ENCODE measurements at places on chromosomes 2 and 18.
A peak's percentile ranks its signal among the peaks of the same experiment; 100 is the strongest.

GRCh38 chr18:23936381-23936958 is 78.1 kb upstream of the TTC39C start:
- DNase-seq, result no peak

GRCh38 chr18:26579941-26580618 is 31.7 kb upstream of the KCTD1 start:
- no peak for DNase-seq

DNA sequence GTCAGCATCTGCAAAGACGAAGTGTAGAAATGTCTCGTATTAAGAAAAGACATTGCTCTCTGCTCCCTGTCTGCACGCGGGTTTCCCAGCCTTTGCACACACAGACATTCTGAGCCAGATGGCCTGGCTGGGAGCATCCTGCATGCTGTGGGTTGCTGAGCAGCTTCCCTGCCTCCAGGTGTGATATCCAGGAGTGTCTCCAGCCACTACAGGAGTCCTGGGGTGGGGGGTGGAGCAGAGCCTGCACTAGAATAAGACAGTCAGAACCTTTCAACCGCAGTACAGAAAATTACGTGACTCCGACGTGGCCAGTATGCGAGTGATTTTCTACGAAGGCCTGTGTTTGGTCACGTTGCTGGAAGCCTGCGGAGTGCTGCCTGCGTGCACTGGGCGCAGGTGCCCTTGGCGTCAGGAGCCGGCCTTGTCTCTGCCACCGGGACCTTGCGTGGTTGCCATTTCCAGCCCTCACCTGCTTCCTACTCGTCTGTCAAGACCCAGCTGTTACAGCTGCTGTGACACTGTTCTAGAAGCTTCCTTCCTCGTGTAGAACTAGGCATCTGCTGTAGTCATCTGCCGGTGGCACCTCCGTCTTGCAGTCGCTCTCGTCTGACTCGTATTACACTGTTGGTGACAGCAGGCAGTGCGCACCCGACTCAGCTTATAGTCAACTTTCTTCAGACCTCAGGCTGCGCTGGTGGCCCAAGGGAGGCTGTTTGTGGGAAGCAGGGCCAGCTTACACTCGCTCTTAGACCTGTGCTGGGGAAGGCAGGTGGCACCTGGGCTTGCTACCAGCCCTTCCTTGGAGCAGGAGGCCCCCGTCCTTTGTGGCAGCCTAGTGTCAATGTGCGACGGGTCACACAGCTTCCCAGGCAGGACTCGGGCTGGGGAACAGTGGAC is 11.2 kb downstream of the CTDP1 start:
- no peak for DNase-seq

GRCh38 chr18:9825571-9826073 is 60.2 kb upstream of the TXNDC2 start:
- peak; percentile 6 for DNase-seq

- no peak for DNase-seq
Measured at GRCh38 chr2:227942965-227943364, 71.5 kb downstream of the DAW1 start.

DNA sequence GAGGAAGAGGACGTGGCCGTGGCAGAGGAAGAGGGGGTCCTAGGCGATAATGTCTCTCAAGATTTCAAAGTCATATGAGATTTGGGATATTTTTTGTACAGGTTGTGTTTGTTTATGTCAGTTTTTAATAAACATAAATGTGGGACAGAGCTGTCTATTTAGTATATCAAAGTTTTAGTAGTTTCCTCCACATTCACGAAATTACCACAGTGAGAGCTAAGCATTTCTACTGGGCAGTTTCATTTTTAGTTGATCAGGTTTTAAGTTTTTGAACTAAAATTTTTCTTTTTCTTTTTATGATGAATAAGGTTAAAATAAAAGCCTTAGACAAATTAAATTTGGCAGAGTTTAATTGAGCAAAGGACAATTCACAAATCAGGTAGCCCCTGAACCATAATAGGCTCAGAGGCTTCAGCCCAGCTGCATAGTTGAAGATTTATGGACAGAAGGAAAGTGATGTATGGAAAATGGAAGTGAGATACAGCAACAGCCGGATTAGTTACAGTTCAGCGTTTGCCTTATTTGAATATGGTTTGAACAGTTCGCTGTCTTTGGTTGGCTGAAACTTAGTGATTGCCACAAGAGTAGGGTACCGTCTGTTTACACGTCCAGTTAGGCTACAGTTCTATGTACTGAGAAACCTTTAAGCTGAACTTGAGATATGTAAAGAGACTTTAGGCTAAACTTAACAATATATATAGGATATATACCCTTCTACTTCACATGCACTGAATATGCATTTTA is 17.1 kb downstream of the SNRPD1 start:
- DNase-seq, result no peak

- no peak for DNase-seq
Measured at GRCh38 chr2:84613082-84613481, 96.8 kb downstream of the DNAH6 start.

DNA sequence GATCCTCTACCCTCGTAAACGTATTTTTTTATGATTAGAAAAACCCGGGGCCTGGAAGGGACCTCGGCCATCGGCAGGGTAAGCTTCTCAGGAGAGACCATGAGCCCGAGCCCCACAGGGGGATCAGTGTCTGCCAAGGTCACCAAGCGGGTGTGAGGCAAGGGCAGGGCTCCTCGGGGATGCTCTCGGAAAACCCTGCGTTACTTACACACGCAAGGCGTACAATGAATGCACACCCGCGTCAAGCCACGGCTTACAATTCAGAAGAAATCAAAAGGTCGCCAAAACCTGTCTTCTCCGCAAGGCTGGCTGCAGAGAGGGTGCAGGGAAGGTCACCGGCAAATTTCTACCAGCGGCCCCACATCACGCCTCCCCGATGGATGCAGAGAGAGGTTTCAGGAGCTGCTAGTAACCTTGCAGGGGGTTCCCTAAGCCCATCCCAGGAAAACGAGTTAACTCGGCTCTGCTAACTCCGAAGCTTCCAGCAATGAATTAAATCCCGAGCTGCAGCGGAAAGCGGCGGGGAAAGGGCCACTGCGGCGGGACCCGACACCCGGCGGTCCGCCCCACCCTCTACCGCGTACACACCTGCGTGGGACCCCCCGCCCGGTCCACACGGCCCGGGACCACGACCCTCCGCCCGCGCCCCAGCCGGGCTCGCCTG is 638 bp downstream of the ST3GAL5 start:
- DNase-seq, result peak; percentile 40

GRCh38 chr2:177616066-177616465 is 223.5 kb downstream of the AGPS start:
- no peak for DNase-seq

GRCh38 chr2:178484245-178485041 is 4.2 kb downstream of the PLEKHA3 start:
- DNase-seq, result no peak

DNA sequence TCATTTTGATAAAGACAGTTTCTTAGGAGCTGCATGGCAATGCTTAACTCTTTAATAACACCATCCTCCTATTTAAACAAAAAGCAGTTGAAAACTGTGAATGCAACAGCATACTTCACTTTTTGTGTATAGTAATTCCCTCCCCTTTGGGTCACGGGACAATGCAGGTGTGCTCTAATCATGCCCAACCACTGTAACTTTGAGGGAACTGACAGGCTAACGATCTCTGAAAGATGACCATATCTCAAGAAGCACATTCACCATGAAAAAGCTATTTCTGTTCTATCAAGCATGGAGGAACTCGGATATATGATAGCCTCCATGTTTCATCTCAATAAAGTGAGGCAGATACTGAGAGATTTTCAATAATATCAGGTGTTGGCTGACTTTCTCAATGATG is 81.1 kb upstream of the CD226 start:
- DNase-seq, result no peak

DNA sequence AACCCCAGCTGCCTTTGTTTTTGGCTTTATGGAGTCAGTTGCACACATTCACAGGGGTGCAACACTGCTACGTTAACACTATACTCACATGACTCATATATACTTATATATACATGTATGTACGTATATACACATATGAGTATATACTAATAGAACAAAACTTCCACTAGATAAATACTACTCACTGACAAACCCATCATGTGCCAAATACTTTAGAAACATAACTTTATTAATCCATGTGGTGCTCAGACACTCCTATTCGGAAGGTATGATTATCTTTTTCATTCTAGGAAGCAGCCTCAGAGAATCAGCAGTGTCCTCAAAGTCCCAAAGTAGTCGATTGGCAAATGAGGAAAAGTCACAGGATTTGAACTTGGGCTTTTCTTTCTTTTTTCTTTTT is 7.9 kb downstream of the PMAIP1 start:
- no peak for DNase-seq

DNA sequence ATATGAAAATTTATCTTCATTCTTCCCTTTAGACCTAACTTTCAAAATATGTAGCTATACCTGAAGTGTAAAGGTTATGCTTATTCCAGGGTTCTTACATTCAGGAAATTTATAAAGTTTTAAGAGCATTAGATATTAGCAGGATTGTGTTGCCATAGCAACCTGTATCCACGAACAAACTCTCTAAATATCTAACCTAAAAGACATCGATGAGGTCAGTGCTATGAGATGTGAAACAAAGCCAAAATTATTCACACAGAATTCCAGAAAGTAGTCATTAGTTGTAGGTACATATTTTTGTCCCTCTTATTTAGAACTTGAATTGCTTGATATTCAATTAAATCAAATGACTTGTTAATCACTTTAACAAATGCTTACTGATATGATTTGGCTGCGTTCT is 705.3 kb downstream of the SOCS6 start:
- no peak for DNase-seq

GRCh38 chr2:161116509-161116908 is 43.7 kb upstream of the TANK start:
- DNase-seq, result no peak

GRCh38 chr2:151610310-151610709 is 124.0 kb downstream of the NEB start:
- no peak for DNase-seq

DNA sequence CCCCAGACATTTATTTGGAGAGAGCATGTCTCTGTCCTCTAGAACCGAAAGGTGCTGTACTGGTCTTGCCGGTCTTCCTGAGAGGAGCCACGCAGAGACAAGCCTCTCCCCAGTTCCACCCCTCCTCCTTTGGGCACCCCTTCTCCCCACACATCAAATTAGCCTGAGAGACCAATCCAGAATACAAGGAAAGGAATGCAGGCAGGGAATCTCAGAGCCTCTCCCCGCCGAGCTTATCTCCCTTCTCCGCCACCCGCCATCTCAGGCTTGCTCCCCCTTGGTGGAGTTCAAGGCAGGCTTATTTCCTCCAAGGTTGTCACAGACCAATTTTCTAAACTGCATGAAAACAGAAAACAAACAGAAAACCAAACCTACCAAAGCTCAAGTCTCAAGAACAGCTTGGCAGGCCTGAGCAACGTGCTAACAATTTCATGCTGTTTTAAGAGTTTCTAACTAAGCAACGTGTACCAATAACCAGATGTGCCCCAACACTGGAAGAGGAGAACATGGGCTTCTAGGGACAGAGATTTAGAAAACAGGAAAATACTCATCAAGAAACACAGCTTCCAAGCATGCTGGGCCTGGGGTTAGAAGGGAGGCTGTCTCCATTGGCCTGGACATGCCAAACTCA is 124.5 kb upstream of the PKDCC start:
- DNase-seq, result no peak

GRCh38 chr2:234879671-234880455 is 72.0 kb upstream of the SH3BP4 start:
- DNase-seq, result no peak

DNA sequence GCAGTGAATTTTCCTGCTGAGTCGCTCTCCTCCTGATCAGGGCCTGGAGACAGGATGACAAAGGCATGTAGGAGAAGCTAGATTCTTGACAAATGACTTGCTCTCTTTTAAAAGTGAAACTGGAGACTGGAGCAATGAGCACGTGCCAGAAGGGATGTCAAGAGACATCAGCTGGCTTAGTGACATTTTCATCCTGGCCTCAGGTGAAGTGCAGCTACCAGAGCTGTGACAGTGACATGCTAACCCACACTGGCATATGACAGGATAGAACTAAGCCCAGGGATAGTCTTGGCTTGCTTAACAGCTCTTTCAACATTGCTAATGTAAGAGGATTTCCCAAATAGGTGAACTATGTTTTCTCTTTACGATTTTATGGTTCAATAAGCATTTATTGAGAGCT is 757.5 kb upstream of the DDX18 start:
- no peak for DNase-seq

DNA sequence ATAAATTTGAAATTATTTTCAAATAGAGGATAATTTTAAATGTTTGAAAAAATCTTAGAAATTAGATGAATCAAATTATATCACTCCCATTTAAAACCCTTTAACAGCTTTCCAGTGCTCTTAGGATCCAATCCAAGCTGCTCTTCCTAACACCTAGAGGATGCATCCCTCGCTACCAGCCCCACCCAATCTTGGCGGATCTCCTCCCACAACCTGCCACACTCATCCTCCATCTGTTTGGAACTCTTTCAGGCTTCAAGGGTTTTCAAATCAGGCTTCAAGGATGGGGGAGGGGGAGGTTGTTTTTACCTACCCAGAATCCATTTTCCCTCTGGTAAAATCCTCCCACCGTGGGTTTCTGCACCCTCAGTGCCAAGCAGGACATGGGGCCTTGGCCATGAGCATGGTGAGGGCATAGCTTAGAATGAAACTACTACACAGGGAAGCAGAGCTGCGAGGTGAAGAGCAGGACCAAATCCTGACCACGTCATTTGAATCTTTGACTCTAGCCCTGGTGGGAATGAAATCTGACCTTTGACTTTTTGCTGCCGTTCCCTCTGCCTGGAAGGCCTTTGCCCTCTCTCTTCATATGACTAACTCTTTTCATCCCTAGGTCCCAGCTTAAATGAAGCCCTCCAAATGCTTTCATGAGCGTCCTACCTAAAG is 113.0 kb upstream of the MAPRE2 start:
- DNase-seq, result no peak

DNA sequence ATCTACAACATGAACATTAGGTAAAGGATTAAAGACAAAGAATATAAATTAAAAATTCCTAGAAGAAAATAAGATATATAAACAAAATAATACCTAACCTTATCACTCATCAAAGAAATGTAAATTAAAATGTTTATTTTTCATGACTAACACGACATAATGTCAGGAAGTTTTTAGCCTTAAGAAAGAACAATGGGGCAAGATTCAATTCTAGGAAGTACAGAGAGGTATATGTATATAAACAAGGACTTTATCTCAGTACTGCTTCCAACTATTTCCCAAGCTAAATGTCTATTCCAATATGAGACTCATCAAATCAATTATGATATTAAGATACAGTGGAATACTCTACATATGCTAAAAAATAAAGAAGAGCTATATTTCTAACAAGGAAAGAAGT is 44.1 kb downstream of the TTC21B start:
- no peak for DNase-seq

GRCh38 chr18:42131066-42131929 is 176.3 kb downstream of the PIK3C3 start:
- no peak for DNase-seq

- no peak for DNase-seq
Measured at GRCh38 chr2:234372506-234372905, 124.4 kb downstream of the ARL4C start.

- DNase-seq, result no peak
Measured at GRCh38 chr2:24237313-24237712, 62.5 kb downstream of the FAM228A start.

DNA sequence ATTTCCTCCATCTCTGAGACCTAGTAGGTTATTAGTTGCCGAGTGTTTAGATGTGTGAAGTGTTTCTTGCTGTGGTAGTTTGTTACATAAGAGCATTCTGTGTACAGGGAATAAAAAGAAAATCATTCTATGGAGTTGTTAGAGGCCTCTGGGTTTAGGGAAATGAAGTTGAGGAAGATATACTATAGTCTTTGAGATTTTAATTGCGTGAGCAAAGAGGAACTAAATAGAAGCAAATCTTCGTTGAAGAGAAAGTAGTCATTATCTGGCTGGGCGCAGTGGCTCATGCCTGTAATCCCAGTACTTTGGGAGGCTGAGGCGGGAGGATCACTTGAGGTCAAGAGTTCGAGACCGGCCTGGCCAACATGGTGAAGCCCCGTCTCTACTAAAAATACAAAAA is 19.0 kb downstream of the USP39 start:
- no peak for DNase-seq

Data from CD8-positive, alpha-beta T cell (primary cell).